ENCODE measurements at places on chromosomes 1 and 21.

DNA sequence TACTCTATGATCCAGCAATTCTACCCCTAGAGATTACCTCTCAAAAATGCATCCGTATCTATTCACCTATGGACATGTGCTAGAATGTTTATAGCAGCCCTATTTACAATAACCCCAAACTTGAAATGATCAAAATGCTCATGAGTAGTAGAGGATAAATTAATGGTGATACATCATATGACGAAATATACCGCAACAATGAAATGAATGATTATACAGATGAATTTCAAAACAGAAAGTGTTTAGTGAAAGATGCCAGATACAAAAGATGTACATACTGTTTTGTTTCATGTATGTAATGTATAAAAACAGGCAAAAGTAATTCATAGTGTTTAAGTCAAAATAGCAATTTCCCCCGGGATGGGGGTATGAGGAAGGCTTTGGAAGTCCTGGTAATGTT lies 91.0 kb upstream of the CD55 start:
- DNase-seq: no peak

DNA sequence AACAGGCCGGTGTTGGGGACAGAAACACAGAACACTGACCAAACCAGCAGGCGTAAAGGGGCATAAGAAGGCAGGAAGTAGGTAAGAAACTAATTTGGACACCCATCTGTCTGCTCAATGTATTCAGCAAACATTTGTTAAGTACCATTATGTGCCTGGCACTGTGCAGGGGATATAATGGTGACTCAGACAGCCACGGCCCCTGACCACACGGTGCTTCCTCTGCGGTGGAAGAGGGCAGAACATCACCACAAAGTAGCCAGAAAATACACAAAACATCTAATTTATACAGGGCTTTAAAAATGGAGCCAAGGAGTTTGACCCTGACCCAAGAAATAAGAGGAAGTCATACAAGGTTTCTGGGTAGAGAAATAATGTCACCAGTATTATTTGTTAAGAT lies 12.9 kb downstream of the DNAJC11 start:
- no peak for DNase-seq

GRCh38 chr21:44927259-44927586 lies 6.5 kb upstream of the ITGB2 start:
- DNase-seq: no peak

DNA sequence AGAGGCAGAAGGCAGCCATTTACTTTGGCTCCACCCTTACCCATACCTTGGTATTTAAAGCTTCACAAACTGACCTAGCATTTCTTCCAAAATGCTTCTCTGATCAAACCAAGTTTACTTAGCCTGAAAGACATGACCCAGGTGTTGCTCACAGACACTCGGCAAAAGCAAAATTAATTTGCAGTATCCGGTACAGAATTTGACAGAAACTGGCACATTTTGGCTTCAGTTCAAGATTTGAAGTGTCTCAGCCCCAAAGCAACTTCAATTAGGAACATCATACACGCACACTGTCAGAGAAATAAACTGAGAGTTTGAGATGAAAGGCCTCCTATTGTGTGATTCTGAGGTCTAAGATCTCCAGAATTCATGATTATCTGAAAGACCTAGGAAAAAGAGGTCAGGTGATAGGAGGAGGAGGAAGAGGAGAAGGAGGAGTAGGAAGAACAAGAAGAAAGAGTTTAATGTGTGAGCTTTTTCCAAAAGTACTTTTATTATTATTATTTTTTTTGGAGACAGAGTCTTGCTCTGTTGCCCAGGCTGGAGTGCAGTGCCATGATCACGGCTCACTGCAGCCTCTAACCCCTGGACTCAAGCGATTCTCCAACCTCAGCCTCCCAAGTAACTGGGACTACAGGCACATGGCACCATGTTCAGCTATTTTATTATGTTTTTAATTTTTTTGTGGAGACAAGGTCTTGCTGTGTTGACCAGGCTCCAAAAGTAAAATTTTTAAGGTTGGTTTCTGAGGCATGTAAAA lies 143.6 kb downstream of the SLC45A1 start:
- DNase-seq: no peak

GRCh38 chr1:21854090-21854750 lies 42.2 kb downstream of the LDLRAD2 start:
- no peak for DNase-seq
